ENCODE measurements at places on chromosomes 12 and 14. TPM values are rescaled to one million over a fixed set of nuclear protein-coding genes. Genes with fewer than 3 reads are reported as not detected.

GPRC5D gene
- total RNA-seq: not detected

TAS2R14 gene
- total RNA-seq: 9.1 TPM

OR2AP1 gene
- not detected for total RNA-seq

OTOGL gene
- 0.11 TPM for total RNA-seq

HSP90B1 gene
- total RNA-seq: 734 TPM

TAS2R10 gene
- 2.9 TPM for total RNA-seq

CACNA2D4 gene
- 1.2 TPM for total RNA-seq

DNAI7 gene
- total RNA-seq: 0.52 TPM
